Kidney tubule cell (primary cell): ENCODE measurements at places on chromosomes 5 and 9.

DNA sequence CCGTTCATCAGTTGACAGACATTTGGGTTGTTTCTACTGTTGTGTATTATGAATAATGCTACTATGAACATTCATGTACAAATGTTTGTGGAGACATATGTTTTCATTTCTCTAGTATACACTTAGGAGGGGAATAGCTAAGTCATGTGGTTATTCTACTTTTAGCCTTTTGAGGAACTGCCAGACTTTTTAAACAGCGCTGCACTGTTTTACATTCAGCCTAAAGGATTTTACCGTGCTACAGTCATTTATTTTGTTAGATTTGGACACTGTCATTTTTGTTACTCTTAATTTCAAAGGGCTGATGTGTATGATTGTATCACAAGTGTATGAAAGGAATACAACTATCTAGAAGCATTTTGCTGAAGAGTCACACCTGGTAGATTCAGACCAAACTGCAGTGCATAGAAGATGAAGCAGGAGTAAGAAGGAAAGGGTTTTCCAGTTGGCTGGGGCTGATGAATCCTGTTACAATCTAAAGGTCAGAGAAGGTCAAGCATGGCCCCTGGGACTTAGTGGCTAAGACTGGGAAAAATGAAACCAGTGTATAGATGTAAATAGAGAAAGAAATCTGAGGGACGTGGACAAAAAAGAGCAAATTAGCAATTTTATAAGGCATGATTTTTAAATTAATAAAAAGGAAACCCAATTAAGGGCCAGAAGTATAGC, 509.7 kb downstream of the PSAT1 start:
- DNase-seq, result peak; percentile 83

DNA sequence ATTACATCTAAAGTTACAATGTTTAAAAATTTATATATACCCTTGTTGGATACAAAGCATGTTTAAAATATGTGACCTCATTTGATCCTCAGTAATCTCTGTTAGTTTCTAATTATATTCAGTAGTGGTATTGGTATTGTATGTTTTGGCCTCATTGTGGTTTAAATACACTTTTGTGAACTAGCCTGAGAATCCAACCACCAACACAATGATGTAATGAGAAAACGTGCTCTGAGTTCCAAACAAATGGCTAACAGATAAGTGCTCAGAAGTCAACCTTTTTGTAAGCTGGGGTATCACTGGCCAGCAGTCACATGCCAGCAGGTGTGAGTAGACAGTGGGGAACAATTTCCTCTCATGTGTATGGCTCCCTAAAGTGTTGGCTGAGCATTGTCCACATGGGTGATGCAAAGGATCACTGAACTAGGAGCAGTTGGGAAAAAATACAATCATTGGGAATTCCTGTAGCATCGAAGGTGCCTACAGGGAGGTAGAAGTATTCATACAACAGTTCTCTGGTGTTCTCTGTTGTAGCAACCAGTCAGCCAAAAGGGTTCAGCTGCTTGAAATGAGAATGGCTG, 56.1 kb downstream of the DOCK8 start:
- no peak for DNase-seq

- DNase-seq, result no peak
Observed at GRCh38 chr5:159657771-159658170, 258.5 kb upstream of the ADRA1B start.

DNA sequence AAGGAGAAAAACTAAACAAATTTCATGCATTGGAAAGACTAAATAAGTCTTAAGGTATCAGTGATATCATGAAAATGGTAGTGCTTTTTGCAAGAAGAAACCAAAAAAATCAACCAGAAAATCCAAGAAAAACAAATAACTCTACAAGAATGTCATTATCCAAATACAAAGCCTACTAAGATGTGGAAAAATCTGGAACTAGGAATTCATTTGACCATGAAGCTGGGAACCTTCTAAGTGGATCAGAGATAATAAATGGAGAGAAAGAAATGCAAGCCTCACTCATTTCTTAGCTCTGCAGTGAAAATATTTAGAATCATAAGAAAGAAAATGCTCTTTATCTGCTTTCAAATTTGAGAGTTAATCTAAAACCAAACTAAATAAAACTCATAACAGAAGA, 51.3 kb downstream of the RASEF start:
- no peak for DNase-seq

GRCh38 chr5:16709691-16710433, 93.1 kb upstream of the RETREG1 start:
- no peak for DNase-seq

DNA sequence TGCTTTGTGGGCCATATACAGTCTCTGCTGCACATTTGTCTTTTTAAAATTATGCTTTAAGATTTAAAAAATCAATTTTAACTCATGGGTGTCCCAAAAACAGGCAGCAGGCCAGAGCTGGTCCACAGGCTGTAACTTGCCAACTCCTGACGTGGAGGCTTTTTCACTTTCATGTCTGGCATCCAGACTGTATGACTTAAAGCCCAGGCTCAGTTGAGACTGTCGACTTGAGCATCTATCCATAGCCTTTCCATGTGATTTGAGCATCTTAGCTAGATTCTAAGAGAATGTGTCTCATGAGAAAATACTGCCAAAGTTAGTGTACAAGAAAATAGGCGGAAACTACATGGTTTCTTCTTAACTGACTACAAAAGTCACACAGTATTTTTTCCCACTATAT, 559.0 kb upstream of the TUSC1 start:
- DNase-seq, result no peak

DNA sequence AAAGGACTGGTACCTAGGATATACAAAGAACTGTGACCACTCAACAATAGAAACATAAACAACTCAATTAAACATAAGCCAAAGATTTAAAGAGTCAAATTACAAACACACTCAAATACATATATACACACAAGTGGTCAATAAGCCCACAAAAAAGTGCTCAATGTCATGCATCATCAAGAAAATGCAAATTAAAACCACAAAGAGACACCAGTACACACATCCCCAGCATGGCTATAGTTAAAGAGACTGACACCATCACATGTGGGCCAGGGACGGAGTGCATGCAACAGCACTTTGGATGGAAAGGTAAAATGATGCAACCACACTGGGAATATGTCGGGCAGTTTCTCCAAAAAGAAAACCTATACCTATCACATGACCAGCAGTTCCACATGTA, 89.7 kb downstream of the CAAP1 start:
- DNase-seq, result no peak

- DNase-seq, result no peak
Observed at GRCh38 chr5:135249658-135250057, 149.4 kb downstream of the MACROH2A1 start.

DNA sequence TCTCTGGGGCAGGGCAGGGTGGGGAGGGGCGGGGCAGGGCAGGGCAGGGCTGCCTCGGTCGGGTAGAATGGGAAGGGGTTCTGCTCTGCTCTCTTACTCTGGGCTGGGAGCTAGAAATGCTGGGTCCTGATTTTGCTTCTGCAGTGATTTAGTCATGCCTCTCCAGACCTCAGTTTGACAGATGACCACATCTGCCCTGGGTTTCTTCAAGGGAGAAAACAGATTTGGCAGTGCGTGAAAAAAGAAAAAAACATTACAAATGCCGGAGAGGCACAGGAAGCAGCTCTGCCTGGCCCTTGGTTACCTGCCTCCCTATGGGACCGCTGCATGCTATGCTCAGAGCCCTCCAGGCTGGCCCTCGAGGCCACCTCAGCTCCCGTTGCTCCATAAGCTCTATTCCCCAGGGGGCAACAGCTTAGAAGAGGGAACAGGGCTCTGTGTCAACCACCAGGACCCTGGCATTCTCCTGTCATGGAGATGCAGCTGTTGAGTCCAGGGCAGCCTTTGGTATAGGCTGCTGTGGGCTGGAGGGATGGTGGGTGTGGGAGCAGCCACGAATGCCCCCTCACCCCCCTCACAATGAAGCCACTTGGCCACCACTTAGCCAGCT, 53.2 kb upstream of the UBTD2 start:
- DNase-seq, result no peak

GRCh38 chr9:28177142-28177541, 603.9 kb upstream of the C9orf72 start:
- DNase-seq, result no peak

DNA sequence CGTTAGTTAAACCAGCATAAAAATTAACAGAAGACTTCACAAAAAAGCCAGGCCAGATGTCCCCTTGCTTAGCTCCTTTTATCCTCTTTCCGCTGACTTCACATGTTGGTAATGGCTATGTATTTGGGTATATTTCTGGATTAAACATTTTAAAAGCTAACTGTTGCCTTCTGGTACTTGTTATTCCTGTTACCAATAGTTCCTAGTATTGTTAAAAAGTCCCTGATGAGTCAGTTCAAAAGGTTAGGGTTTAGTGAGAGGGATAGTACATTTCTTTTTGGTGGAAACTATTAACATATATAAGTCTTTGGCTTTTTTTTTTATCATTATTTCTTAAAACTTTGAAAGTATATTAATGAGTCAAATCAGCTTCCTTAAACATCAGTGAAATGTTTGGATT, 103.2 kb upstream of the ELL2 start:
- peak; percentile 57 for DNase-seq

- DNase-seq, result no peak
Observed at GRCh38 chr5:180289966-180290365, 1.9 kb downstream of the MAPK9 start.

GRCh38 chr5:1324719-1325190, 20.1 kb downstream of the CLPTM1L start:
- DNase-seq, result no peak

GRCh38 chr5:134477462-134478245, 47.8 kb upstream of the JADE2 start:
- DNase-seq, result peak; percentile 46

DNA sequence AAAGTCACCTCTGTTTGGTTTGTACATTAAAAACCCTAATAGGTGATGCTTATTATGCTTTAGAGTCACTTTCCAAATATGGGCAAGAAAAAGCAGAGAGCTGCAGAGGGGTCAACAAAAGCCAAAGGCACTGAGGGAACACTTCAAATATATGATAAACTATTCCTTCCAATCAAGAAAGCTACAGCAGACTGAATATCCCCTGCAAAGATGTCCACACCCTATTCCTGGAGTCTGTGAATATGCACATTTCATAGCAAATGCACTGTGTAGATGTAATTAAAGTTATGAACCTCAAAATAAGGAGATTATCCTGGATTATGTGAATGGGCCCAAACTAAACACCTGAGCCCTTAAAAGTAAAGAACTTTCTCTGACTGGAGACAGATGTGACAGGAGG, 74.3 kb downstream of the ABCA1 start:
- DNase-seq, result no peak
